Naive B cell (primary cell): ENCODE measurements at places on chromosomes 3 and 15.

DNA sequence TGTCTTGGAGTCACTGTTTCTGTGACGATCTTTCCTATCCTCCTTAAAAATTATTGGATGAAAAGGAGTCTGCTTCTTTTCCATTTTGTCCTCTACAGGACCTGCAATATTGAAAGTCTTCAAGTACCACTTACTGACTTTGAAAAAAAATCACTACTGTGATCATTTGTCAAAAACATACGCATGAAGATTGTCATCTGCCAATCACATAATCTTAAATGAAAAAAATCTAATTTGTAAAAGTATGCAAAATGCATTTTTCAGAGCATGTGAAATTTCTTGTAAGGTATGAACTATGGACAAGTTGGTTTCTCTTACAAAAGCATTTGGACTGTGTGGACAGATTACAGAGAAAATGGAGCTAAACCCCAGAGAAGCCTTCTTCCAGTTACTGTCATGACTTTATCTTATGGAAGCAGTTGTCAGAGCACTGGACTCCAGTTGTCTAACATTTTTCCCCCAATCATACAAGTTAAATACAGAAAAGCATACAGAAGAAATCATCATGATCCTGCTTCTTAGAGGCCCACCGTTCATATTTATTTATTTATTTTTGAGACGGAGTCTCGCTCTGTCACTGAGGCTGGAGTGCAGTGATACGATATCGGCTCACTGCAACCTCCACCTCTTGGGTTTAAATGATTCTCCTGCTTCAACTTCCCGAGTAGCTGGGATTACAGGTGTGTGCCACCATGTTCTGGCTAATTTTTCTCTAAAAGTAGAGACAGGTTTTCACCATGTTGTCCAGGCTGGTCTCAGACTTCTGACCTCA, 3.4 kb upstream of the PXK start:
- DNase-seq = no peak

DNA sequence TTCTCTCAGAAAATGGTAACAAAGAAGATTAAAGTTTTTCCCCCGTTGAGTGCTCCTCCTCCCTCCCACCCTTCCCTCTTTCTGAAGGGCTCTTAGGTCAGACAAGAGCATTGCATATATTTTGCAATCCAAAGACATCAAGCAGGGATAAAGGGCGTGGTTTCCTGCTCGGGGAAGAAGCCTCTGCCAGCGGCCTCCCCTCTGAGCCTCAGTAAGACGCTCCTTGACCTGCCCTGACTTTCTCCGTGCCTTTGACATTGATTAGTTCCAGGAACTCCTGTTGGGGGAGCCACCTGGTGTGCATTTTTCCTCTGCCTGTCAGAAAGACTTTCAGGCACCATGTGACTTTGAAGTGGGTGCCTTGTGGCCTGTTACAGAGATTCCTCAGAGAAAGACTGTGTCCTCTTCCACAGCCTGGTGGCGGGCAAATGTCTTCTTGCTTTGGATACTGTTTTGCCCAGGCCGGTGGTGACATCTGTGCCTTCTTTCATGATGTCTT, 87.2 kb upstream of the TBL1XR1 start:
- DNase-seq = no peak

- no peak for DNase-seq
Observed at GRCh38 chr3:103690536-103690935, 1255.7 kb downstream of the ZPLD1 start.

- peak; percentile 74 for DNase-seq
Observed at GRCh38 chr15:45458746-45459403, 63.7 kb downstream of the SLC30A4 start.

DNA sequence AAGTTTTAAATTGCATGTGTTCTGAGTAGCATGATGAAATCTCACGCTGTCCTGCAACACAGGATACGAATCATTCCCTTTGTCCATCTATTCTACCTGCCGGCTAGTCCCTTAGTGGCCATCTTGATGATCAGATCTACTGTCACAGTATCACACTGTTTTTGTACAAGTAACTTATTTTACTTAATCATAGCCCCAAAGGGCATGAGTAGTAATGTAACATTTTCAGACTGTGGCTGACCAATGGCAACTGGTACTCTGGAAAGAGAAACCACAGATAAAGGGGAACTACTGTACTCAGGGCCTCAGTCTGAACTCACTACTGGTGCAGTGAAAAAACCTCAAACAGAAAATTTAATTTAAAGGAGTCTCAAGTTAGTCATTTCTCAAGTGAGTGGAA, 127.3 kb upstream of the MRPL3 start:
- no peak for DNase-seq

DNA sequence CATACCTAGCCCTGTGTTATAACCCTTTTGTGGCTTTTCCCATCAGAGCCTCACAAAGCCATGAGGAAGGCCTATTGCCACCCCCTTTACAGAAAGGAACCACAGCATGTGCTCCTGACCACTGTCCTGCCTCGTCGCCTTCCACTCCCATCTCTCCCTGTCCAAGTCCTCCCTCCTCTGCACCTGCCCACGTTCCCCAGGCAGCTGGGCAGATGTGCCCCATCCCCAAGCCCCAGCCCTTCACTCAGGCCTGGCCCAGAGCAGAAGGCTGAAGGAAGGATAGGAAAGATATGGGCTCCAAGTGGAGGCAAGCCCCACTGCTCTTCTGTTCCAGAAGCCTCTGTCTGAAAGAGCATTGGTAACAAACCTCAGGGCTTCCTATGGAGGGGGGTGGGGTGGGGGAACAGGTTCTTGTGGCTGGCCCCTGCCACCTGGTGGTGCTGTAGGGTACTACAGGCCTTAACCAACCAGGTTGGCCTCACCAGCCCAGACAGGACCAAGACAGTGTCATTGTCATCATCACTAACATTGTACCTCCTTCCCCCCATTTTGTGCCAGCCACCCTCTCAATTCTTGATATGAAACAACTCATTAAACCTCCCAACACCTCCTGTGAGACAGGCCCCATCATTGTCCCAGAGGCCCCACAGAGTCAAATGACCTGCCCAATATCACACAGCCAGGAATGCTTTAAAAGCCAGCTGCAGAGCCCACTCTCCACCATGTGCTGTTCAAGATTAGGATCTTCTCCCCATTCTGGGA, 10.0 kb downstream of the POC1A start:
- DNase-seq = peak; percentile 79

- no peak for DNase-seq
Observed at GRCh38 chr3:170322566-170323269, 34.8 kb upstream of the SKIL start.

- DNase-seq = no peak
Observed at GRCh38 chr3:71510510-71510909, 73.0 kb downstream of the FOXP1 start.

DNA sequence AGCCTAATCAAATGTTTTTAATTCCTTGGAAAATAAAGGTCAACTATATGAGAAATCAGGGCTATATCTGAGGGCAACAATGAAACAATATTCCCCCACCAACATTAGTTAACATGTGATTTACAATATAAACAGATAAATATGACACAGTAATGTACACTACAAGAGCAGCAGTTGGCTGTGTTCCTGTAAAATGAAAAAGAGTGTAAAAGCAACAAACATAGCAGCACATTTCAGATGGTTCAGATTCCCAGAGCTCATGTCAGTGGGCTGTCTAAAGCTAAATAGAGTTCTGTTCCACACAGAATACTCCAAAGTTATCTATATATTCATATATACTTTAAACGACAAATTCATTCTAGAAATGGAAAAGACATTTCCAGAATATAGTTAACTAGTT, 42.6 kb downstream of the ANKRD28 start:
- no peak for DNase-seq

DNA sequence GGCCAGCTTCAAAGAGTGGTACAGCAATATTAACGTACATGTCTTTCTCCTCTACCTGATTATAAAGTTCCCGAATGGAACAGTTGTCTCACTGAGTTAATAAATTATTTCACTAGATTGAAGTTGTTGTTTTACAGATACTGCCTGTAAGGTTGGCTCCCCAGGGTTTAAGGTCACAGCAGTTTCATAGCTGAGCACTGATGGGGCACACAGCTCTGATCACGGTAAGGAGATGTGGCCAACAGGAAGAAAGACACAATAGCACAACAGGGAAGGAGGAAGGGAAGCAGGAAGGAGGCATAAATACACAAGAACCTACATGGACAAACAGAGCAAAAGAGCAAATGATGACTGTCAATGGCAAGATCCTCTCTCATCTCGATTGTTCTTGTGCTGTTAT, 215.6 kb downstream of the WNT5A start:
- DNase-seq = no peak

DNA sequence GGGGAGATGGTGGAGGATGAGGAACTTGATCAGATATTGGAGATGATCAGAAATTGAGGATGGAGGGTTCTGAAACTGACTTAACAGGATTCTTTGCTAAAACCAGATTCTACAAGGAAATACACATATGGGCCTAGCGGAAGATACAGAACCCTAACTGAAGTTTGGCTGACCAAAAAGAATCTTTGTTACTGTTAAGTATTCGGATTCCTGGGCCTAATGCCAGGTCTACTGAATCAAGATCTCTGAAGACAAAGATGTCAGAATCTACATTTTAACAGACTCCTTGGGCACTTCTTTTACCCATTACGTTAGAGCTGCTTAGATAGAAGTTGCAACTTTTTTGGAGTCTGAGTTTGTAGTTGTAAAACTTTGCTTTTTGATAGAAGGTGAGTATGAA, 137.7 kb downstream of the FNDC3B start:
- DNase-seq = no peak

- no peak for DNase-seq
Observed at GRCh38 chr3:141152801-141153678, 78.6 kb upstream of the PXYLP1 start.

DNA sequence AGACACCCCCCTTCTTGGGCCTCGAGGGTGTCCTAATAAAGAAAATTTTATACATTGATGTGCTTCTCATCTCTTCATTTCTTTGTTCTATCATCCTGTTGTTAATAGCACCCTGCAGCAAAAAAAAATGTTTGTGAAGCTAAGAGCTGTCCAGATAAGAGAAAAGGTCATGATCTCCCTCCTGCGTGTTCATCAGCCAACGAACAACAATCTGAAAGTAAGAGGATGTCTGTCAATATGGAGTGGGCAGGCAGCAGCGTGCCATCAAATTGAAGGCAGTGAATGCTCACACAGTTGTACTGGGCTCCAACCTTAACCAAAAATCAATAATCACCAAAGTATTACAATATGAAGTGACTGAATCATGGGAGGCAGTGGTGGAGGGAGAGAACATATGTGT, 418.6 kb upstream of the ONECUT1 start:
- no peak for DNase-seq

GRCh38 chr15:82951472-82952157, 905 bp downstream of the HOMER2 start:
- DNase-seq = no peak

GRCh38 chr15:41557673-41558399, 1.2 kb upstream of the TYRO3 start:
- peak; percentile 65 for DNase-seq

DNA sequence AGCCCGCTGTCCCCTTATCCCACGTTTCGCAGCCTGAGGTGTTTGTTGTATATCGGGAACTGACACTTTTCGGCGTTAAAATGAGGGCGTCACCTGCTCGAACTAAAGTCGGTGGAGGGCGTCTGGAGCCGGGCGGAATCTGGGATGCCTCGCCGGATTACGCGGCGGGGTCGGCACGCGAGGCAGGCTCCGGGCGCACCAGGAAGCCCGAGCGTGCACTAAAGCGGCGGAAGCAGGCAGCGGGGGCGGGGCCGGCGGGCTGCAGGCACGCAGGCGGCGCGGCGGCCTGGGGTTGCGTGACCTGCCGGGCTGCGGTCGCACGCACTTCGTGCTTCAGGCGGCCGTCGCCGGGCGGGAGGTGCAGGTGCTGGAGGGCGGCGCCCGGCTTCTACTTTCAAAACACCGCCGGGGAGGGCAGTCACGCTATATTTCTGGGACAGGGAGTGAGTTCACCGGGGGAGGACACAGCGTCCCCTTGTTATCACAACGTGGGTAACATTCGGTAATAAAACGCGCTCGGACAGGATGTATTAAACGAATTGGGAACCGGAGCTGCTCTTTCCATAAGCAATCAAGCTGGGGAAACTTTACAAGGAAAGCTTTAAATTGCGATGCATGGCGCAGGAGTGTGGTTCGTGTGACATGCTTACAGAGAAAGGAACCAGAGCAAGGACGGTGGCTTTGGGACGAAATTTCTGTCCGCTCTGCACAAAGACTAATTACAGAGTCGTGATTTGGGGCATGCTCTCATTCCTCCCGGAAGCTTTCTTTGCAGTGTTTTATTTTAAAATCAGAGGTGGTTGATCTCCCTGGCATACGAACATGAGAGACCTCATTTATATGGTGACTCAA, 9.1 kb upstream of the LEKR1 start:
- DNase-seq = peak; percentile 92

DNA sequence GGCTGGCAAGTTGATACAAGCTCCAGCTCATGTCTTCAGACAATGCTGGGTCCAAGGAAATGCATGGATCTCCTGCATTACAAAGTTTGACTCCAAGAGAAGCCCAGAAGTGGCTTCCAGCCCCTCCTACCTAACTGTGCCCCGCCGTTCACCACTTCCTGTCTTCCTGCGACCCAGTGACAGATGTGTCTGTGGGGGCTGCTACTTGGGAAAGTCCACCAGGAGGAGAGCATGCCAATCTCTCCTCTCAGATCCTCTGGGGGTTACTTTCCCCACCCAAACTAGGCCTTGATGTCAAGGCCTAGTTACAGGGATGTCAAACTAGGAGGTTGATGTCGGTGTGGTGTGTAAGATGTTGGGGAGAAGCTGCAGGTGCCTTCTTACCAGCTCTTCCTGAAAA, 133.6 kb upstream of the RASGRP1 start:
- DNase-seq = no peak

DNA sequence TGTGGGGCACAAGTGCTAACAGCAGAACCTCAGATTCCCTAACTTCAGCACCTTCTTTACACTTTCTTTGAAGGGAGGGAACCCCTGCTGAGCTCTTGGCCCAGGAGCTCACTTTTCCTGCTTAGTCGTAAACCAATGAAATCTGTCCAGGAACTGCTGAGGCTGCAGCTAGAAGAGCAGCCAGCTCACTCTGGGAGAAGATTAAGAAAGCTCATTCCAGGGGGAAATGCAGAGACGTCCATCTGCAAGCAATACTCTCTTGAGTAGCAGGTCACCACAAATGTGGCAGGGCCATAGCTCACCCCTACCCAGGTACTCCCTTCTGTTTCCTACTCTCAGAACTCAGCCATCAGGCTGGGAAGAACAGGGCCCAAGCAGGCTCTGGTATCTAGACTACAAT, 103.3 kb downstream of the WDR76 start:
- DNase-seq = no peak

GRCh38 chr3:19147905-19148767, at the start of gene KCNH8:
TSS of gene KCNH8 (plus strand) at chr3:19148510. CDS start at chr3:19148720, 210 bp downstream.
- peak; percentile 35 for DNase-seq

- DNase-seq = no peak
Observed at GRCh38 chr3:135989242-135989641, 23.7 kb downstream of the PPP2R3A start.
